ENCODE measurements at places on chromosomes 7 and 10. TPM values are rescaled to one million over a fixed set of nuclear protein-coding genes. Genes with fewer than 3 reads are reported as not detected.

The BHLHA15 gene
- not detected for total RNA-seq

The PLEKHS1 gene
- not detected for total RNA-seq

The CLCN1 gene
- total RNA-seq = not detected

The FKBP6 gene
- total RNA-seq = not detected

The HYAL4 gene
- total RNA-seq = not detected

The NUTM2E gene
- 0.11 TPM for total RNA-seq

The VGF gene
- total RNA-seq = 0.53 TPM

The TAS2R4 gene
- total RNA-seq = 1.0 TPM

The ECHDC3 gene
- 1.4 TPM for total RNA-seq

The ZNF804B gene
- not detected for total RNA-seq

Data from activated CD8-positive, alpha-beta T cell treated with anti-CD3 and anti-CD28 coated beads, Interleukin-2, amount 10 ng/mL, durations not matched to agents 7 days and 5 days (primary cell).